ENCODE measurements at places on chromosomes 1 and 21.
A peak's percentile ranks its signal among the peaks of the same experiment; 100 is the strongest.

DNA sequence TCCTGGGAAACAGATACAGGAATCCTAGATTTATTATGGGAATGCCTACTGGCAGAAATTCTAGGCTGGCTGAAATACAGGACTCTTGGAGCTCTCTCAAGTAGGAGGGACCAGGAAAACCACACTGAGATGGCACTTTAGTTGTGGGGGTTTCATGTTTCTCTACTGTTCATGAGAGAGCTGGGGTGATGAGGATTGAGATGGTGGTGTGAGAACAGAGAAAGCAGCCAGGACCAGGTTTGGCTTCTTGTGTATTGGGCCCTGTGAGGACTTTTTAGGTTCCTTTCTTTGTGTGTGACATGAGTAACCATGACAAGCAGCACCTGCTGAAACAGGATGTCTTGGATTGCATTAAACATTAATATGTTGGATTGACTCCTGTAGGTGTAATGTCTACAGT, 4.9 kb downstream of the ARID1A start:
- H3K4me1 ChIP-seq: peaks cover 78% of the 10 kb centered on the region
- no peak overlapping the region for H3K4me3 ChIP-seq
- H3K27me3 ChIP-seq: no peaks in the 10 kb centered on the region
- no peaks in the 10 kb centered on the region for H3K36me3 ChIP-seq
- peak overlapping the region; percentile 37 for H3K27ac ChIP-seq
- DNase-seq: no peak

DNA sequence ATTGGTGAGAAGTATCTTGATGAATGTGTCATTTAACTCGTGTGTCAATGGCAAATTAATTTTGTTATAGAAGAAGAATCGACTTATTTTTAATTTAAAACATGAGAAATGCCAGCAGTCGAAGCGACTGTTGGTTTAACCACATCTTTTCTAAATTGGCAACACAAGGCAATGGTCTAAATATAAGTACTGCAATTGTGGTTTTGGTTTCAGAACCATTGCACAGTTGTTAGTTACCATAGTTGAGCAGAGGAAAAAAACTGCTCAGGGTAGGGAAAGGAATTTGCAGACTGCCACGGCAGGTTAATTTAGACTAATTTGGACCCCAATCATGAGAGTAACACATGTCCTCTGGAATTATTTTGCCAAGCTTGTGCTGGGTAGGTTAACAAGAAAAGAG, 185.6 kb upstream of the RUNX1 start:
- H3K27ac ChIP-seq: no peak overlapping the region
- no peaks in the 10 kb centered on the region for H3K36me3 ChIP-seq
- H3K27me3 ChIP-seq: no peaks in the 10 kb centered on the region
- no peak overlapping the region for H3K4me3 ChIP-seq

- no peaks in the 10 kb centered on the region for H3K27me3 ChIP-seq
- no peak for DNase-seq
- no peaks in the 10 kb centered on the region for H3K36me3 ChIP-seq
- no peak overlapping the region for H3K27ac ChIP-seq
Observed at GRCh38 chr1:162682013-162682419, 49.8 kb downstream of the DDR2 start.

- H3K27ac ChIP-seq: no peak overlapping the region
- H3K27me3 ChIP-seq: peaks cover 28% of the 10 kb centered on the region
- H3K36me3 ChIP-seq: no peaks in the 10 kb centered on the region
- H3K4me1 ChIP-seq: no peaks in the 10 kb centered on the region
- DNase-seq: no peak
- no peak overlapping the region for H3K4me3 ChIP-seq
Observed at GRCh38 chr1:201941420-201942128, 4.8 kb downstream of the LMOD1 start.

- no peaks in the 10 kb centered on the region for H3K36me3 ChIP-seq
- H3K4me1 ChIP-seq: no peaks in the 10 kb centered on the region
- no peaks in the 10 kb centered on the region for H3K27me3 ChIP-seq
Observed at GRCh38 chr1:187110351-187110750, 281.6 kb downstream of the PLA2G4A start.

- H3K27ac ChIP-seq: no peak overlapping the region
- no peak for DNase-seq
- H3K27me3 ChIP-seq: no peaks in the 10 kb centered on the region
- H3K36me3 ChIP-seq: no peaks in the 10 kb centered on the region
- no peak overlapping the region for H3K4me3 ChIP-seq
Observed at GRCh38 chr1:43645461-43645860, 4.5 kb upstream of the KDM4A start.

- H3K27ac ChIP-seq: no peak overlapping the region
- H3K4me3 ChIP-seq: no peak overlapping the region
Observed at GRCh38 chr1:33149453-33150190, 32.2 kb downstream of the TRIM62 start.

- H3K36me3 ChIP-seq: no peaks in the 10 kb centered on the region
- H3K4me1 ChIP-seq: peaks cover 25% of the 10 kb centered on the region
- H3K27ac ChIP-seq: no peak overlapping the region
- no peak overlapping the region for H3K4me3 ChIP-seq
- peaks cover 16% of the 10 kb centered on the region for H3K27me3 ChIP-seq
Observed at GRCh38 chr1:22738069-22738435, 27.4 kb downstream of the EPHB2 start.

DNA sequence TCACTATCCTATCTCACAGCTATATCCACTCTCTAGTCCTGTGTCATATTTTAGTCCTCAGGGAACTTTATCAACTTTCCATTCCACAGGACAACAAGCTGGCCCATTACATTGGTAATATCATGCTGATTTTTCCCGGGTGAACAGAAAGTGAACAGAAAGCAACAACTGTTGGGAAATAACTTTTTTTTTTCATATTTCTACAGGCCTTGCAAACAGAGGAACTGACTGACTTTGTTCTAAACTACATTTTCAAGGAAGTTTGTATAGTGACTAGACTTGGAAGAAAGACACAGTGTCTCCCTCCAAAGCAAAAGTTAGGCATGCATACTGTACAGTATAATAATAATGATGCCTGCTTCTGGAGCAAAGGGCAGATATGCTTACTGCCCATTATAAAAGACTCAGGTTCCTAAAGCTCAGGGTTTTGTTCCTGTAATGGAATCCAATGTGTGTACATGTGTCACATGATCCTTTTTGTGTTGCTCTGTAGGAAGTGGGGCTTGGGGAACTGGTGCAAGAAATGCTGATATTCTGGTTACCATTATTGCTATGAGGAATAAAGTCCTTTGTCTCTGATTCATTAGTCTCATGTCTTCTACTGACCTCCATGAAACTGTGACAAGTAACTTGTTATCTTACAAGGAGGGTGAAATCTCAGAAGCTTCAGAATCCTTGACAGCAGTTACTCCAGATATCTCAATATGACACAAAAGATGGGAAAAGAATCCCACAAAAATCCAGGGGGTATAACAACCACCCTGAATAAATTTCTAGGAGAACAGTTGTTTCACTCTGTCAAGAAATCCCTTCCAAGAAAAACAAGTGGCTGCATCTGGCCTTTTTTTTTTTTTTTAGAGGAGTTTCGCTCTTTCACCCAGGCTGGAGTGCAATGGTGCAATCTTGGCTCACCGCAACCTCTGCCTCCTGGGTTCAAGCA, 17.7 kb upstream of the NTPCR start:
- H3K4me3 ChIP-seq: no peak overlapping the region
- H3K4me1 ChIP-seq: no peaks in the 10 kb centered on the region
- no peak for DNase-seq
- H3K36me3 ChIP-seq: no peaks in the 10 kb centered on the region
- H3K27ac ChIP-seq: peak overlapping the region; percentile 14
- H3K27me3 ChIP-seq: no peaks in the 10 kb centered on the region

GRCh38 chr21:46636181-46636512, 673 bp downstream of the PRMT2 start:
- H3K4me1 ChIP-seq: peaks cover 42% of the 10 kb centered on the region
- H3K4me3 ChIP-seq: peak overlapping the region; percentile 86
- H3K36me3 ChIP-seq: peaks cover 8% of the 10 kb centered on the region
- DNase-seq: no peak
- peak overlapping the region; percentile 98 for H3K27ac ChIP-seq

DNA sequence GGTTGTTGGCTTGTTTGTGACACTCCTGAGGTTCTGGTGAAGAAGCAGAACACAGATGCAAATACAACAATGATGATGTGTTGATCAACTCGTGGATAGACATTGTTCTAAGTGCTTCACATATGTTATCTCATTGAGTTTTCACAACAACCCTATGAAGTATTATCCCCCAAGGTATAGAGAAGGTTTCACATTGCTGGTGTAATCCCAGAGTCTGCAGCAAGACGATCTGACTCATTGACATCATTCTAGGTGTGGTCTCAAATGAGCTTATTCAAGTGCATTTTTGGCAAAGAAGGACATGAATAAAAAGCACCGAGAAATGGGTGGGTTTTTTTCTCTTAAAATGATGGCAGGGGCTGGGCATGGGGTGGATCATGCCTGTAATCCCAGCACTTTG, 64.1 kb upstream of the SCAF4 start:
- H3K27ac ChIP-seq: no peak overlapping the region
- no peak overlapping the region for H3K4me3 ChIP-seq
- DNase-seq: no peak
- H3K36me3 ChIP-seq: no peaks in the 10 kb centered on the region

- H3K4me3 ChIP-seq: no peak overlapping the region
- no peaks in the 10 kb centered on the region for H3K36me3 ChIP-seq
- no peaks in the 10 kb centered on the region for H3K4me1 ChIP-seq
- no peak overlapping the region for H3K27ac ChIP-seq
- H3K27me3 ChIP-seq: no peaks in the 10 kb centered on the region
Observed at GRCh38 chr1:197783510-197783948, 8.2 kb upstream of the DENND1B start.

- no peak for DNase-seq
- peaks cover 11% of the 10 kb centered on the region for H3K4me1 ChIP-seq
- H3K36me3 ChIP-seq: no peaks in the 10 kb centered on the region
- H3K27me3 ChIP-seq: no peaks in the 10 kb centered on the region
- H3K27ac ChIP-seq: no peak overlapping the region
- H3K4me3 ChIP-seq: no peak overlapping the region
Observed at GRCh38 chr1:183319051-183319450, 99.1 kb downstream of the NMNAT2 start.

- peaks cover 6% of the 10 kb centered on the region for H3K4me1 ChIP-seq
- H3K27ac ChIP-seq: peak overlapping the region; percentile 45
- DNase-seq: peak; percentile 54
- no peaks in the 10 kb centered on the region for H3K27me3 ChIP-seq
Observed at GRCh38 chr1:15975358-15975804, 520 bp downstream of the ZBTB17 start.

DNA sequence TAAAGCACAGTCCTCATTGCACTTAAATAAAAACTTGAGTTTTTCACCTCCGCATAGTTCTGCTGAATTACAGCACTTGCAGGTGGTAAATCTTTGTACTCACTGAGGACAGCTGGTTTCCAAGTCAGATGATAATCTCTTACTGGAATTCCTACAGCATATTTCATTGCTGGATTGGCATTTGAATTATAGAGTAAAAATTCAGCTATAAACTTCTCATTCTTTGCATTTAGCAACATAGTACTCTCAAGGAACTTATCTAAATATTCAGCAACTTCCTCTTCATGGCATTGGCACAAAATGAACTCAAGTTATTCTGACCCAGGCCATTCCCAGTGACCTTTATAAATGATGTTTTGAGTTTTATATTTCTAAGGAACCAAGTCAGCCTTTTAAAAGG, 23.4 kb downstream of the GORAB start:
- no peak for DNase-seq
- no peak overlapping the region for H3K4me3 ChIP-seq
- H3K27me3 ChIP-seq: no peaks in the 10 kb centered on the region
- H3K36me3 ChIP-seq: peaks cover 40% of the 10 kb centered on the region
- no peaks in the 10 kb centered on the region for H3K4me1 ChIP-seq
- H3K27ac ChIP-seq: no peak overlapping the region

- peaks cover 3% of the 10 kb centered on the region for H3K27me3 ChIP-seq
- H3K36me3 ChIP-seq: no peaks in the 10 kb centered on the region
- H3K4me1 ChIP-seq: no peaks in the 10 kb centered on the region
Observed at GRCh38 chr1:101282314-101283038, 45.7 kb downstream of the S1PR1 start.

DNA sequence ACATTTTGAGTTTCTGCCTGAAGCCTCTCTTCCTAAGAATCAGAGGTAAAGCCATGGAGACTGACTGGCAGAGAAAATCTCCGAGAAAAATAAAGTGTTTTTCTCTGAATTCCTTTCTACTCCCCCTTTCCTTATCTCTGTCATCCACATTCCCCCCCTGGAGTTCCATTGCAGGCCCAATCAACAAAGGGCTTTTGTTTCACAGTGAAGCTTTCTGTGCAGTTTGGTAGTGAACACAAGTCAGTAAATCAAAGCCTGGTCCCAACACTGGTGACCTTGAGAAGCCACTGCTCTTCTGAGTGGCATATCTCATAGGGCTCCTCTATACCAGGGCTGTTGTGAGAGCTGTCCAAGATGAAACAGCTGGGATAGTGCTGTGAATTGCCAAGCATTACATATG, 228.4 kb downstream of the SEC16B start:
- no peak for DNase-seq
- H3K27ac ChIP-seq: no peak overlapping the region
- H3K27me3 ChIP-seq: no peaks in the 10 kb centered on the region

GRCh38 chr1:207754974-207755700, 3.3 kb downstream of the CD46 start:
- no peak overlapping the region for H3K4me3 ChIP-seq
- no peaks in the 10 kb centered on the region for H3K27me3 ChIP-seq

- no peak for DNase-seq
- no peaks in the 10 kb centered on the region for H3K36me3 ChIP-seq
Observed at GRCh38 chr1:104392552-104392951, 642.9 kb downstream of the AMY1C start.

DNA sequence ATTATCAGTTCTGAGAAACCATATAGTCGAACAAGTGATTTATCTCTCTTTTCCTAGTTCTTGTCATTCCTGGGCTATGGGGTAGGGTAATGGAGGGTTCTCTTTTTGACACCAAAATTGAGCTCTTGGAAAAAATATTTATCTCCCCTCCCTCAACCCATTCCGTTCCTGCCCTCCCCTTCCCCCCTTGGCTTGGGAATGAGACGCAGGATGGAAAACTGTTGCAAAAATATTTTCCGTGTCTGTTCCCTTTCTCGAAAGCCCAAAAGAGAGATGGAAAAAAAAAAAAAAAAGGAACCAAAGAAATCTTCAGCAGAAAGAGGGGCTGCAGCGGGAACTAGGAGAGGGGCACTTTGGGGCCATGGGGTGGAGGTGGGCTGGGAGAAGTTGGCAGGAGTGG, 766 bp downstream of the ATP2B4 start:
- peak overlapping the region; percentile 86 for H3K27ac ChIP-seq
- peaks cover 32% of the 10 kb centered on the region for H3K4me1 ChIP-seq
- DNase-seq: no peak
- no peaks in the 10 kb centered on the region for H3K27me3 ChIP-seq
- H3K36me3 ChIP-seq: no peaks in the 10 kb centered on the region
